ENCODE measurements at places on chromosomes 11 and 22. TPM values are rescaled to one million over a fixed set of nuclear protein-coding genes. Genes with fewer than 3 reads are reported as not detected.

DNA sequence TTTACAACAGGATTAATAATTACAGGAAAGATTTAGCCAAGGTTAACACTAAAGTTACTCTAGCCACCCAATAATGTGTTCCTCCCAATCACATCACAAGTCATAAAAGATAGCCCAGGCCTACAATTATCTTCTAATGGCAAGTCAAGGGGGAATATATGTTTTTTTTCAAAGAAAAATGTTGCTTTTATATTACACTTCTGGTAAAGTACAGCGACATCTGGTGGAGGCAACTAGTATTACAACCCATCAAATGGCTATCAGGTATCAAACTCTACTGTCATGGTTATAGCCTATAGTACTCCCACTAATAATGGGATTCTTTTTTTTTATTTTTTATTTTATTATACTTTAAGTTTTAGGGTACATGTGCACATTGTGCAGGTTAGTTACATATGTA, 71.8 kb downstream of the XRRA1 start:
- H3K4me3 ChIP-seq: no peak overlapping the region
- H3K27ac ChIP-seq: no peak overlapping the region

GRCh38 chr11:108880510-108880909, 215.6 kb downstream of the DDX10 start:
- H3K27ac ChIP-seq: no peak overlapping the region
- H3K27me3 ChIP-seq: no peaks in the 10 kb centered on the region
- no peaks in the 10 kb centered on the region for H3K36me3 ChIP-seq
- H3K4me1 ChIP-seq: peaks cover 4% of the 10 kb centered on the region

DNA sequence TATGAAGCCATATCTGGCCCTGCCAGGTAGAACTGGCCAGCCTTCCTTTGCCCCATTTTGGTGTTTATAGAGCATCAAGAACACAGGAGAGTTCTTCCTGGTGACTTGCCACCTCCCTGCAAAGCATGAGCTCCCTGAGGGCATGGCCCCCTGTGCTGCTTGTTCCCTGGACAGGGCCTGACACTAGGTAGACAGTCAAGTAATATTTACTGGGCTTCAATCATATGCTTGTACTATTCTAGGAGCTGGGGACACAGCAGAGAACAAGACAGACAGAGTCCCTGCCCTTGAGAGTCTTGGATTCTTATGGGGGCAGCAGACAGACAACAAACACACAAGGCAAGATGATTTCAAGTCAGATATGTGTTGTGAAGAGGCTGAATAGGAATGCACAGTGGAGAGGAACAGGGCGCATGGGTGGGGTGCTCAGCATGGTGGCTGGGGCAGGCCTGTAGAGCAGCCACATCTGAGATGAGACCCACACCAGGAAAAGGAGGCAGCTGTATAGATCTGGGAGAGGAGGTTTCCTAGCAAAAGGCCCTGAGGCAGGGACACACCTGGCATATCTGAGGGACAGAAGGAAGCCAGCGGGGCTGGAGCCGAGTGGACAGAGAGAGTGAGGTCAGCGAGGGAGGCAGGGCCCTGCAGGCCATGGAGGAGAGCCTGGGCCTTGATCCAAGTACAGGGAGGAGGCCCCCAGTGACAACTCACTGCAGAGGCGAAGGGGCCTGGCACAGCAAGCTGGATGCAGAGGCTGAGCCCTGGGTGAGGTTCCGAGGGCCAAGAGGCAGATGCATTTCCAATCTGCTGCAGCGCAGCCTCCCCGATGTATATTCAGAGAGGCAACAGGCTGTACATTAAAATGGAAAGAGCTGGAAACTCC, 10.2 kb upstream of the CBX6 start:
- no peaks in the 10 kb centered on the region for H3K36me3 ChIP-seq
- H3K4me1 ChIP-seq: peaks cover 14% of the 10 kb centered on the region
- H3K27ac ChIP-seq: peak overlapping the region; percentile 58
- no peak overlapping the region for H3K4me3 ChIP-seq
- H3K27me3 ChIP-seq: no peaks in the 10 kb centered on the region

- no peak for DNase-seq
- no peaks in the 10 kb centered on the region for H3K36me3 ChIP-seq
- no peaks in the 10 kb centered on the region for H3K4me1 ChIP-seq
- no peaks in the 10 kb centered on the region for H3K27me3 ChIP-seq
- no peak overlapping the region for H3K4me3 ChIP-seq
Observed at GRCh38 chr22:47854251-47854650, 1091.8 kb downstream of the TBC1D22A start.

DNA sequence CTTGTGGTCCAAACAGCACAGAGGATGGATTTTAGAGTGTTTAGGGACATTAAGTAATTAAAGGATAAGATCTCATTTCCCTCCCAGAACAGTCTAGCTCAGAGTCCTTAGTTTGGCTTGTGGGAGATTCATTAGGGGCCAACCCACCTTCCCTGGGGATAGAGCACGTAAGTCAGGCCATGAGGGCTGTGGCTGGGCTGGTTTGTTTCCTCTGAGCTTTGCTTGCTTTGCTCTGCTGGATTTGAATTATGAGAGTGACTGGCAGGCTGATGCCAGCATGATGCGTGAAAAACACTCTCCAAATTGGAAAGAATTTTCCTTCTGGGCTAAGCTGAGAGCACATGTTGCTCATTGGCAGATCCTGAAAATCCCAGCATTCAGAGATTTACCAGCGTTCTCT, 84.7 kb upstream of the HEPHL1 start:
- no peak for DNase-seq
- peaks cover 11% of the 10 kb centered on the region for H3K27me3 ChIP-seq
- no peak overlapping the region for H3K27ac ChIP-seq

- no peaks in the 10 kb centered on the region for H3K27me3 ChIP-seq
- no peaks in the 10 kb centered on the region for H3K4me1 ChIP-seq
- peak; percentile 37 for DNase-seq
- no peak overlapping the region for H3K27ac ChIP-seq
- H3K36me3 ChIP-seq: no peaks in the 10 kb centered on the region
- H3K4me3 ChIP-seq: no peak overlapping the region
Observed at GRCh38 chr11:84906995-84907394, 720.1 kb downstream of the DLG2 start.

DNA sequence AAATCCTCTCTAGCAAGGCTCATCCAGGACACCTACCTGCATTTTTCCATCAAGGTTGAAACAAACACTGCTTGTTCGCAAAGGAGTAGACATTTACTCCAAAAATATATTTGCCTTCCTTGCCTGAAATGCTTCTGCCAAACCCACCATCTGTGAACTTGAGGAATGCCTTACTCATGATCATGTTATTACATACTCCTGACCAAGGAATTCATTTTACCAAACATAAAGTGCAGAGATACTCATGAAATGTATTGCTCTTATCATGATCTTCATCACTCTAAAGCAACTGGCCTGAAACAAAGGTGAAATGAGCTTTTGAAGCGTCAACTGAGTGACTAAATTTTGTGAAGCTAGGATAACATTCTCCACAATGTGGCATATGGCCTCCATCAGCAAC, 243.1 kb upstream of the CCDC179 start:
- no peaks in the 10 kb centered on the region for H3K27me3 ChIP-seq
- DNase-seq: peak; percentile 76
- H3K4me1 ChIP-seq: peaks cover 2% of the 10 kb centered on the region
- H3K4me3 ChIP-seq: no peak overlapping the region
- peak overlapping the region; percentile 35 for H3K27ac ChIP-seq

DNA sequence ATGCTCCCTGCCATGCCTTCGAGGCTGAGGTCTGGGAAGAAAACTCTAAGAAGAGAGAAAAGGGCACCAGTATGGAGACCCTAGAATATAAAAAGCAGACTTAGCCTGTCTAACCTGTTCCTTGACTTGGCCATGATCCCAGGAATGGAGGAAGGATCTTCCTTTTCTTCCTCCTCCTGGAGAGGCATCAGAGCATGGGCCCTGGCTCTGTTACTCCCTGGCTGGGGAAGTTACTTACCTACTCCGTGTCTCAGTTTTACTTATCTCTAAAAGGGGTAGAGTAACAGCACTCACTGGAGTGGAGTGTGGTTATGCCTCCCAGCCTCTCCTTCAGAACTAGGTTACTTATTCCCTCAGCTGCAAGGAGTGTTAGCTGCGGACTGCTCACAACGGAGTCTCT, 55.2 kb upstream of the PHF21A start:
- H3K36me3 ChIP-seq: no peaks in the 10 kb centered on the region
- DNase-seq: no peak
- peaks cover 40% of the 10 kb centered on the region for H3K27me3 ChIP-seq

GRCh38 chr11:116792869-116793771, 1.4 kb upstream of the APOA5 start:
- no peaks in the 10 kb centered on the region for H3K36me3 ChIP-seq
- no peak overlapping the region for H3K27ac ChIP-seq
- DNase-seq: peak; percentile 73
- no peak overlapping the region for H3K4me3 ChIP-seq
- H3K27me3 ChIP-seq: no peaks in the 10 kb centered on the region
- H3K4me1 ChIP-seq: peaks cover 4% of the 10 kb centered on the region

DNA sequence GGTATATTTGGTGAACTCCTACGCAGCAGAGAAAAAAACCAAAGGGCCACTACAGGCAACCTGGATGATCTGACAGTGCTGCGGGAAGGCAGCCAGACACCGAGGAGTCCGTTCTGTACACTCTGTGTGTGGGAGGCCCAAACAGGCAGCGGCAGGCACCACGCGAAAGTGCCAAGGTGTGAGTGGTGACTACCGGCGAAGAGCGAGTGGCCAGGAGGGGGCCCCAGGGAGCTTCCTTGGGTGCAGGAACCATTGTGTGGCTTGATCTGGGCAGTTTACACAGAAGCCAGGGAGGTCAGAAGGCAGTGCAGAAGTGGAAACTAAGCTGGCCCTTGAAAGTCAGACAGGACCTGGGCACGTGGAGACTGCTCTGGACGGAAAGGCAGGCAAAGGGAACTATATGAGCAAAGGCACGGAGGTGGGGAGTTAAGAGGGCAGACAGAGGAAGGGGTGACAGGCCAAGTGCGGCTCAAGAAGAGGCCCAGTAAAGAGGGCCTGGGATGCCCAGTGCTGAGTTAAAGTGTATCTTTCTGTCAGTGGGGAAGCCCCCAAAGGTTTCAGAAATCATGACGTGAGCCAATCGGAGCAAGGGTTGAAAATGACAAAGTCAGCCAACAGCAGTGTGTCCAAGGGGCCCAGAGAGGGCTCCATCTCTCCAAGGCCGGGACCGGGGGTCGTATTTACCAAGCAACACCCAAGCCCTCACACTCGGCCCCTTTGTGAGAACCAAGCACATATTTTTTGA, 10.6 kb downstream of the TMEM184B start:
- H3K4me3 ChIP-seq: no peak overlapping the region
- no peak for DNase-seq
- no peak overlapping the region for H3K27ac ChIP-seq
- no peaks in the 10 kb centered on the region for H3K27me3 ChIP-seq

DNA sequence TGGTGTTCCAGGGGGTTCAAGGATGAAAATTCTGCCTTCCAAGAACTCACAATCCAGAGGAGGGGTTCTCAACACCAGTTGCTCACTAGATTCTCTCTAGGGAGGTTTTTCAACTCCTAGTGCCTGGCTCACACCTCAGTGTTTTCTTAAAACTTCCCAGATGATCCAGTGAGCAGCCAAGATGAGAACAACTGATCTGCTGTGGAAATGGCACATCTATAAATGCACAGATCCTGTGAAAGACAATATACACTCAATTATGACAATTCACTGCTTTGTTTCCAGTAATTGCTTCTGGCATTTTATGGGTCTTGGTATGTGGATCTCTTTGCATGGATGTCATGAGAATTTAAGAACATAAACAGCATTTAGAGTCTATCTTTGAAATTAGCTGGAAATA, 45.2 kb upstream of the PRSS23 start:
- no peaks in the 10 kb centered on the region for H3K27me3 ChIP-seq
- no peaks in the 10 kb centered on the region for H3K36me3 ChIP-seq
- H3K4me1 ChIP-seq: no peaks in the 10 kb centered on the region
- no peak overlapping the region for H3K27ac ChIP-seq
- H3K4me3 ChIP-seq: no peak overlapping the region

DNA sequence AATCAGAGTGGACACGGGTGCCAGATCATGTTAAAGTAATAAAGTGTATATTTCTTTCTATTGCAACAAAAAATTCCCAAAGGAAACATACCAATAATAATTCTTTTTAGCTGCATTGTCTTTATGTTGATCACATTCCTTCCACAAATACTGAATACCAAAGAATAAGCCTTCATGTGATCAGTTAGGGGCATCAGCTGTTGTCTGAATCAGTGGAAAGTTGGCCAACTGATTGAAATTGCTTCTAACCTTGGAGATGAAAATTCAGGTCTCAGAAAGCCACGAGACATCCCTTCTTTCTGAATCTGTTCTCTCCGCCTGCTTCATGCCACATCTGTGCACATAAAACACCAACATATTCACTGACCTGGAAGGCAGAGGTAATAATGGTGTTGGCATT, 785.2 kb downstream of the KCNA4 start:
- H3K27ac ChIP-seq: no peak overlapping the region
- no peak for DNase-seq
- H3K27me3 ChIP-seq: no peaks in the 10 kb centered on the region
- peaks cover 2% of the 10 kb centered on the region for H3K4me1 ChIP-seq

DNA sequence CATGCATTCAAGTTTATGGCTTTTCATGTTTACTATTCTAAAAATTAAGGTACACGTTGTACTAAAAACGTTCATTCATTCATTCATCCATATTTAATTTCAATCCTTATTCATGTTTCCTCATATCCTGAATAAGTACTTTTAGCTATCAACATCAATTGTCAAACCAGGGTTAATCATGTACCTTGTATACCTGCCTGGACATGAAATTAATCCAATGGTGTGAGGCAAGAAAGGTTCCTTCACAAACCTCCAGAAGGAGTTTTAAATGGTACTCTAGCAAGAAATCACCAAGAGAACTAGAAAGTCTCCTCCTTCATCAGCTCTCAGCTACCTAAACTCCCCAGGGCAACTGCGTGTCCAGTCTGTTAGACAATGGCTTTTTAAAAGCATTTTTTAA, 33.4 kb downstream of the TMEM123 start:
- DNase-seq: no peak
- no peaks in the 10 kb centered on the region for H3K4me1 ChIP-seq
- H3K27ac ChIP-seq: no peak overlapping the region
- no peaks in the 10 kb centered on the region for H3K27me3 ChIP-seq

- H3K36me3 ChIP-seq: no peaks in the 10 kb centered on the region
- no peaks in the 10 kb centered on the region for H3K4me1 ChIP-seq
- peaks cover 69% of the 10 kb centered on the region for H3K27me3 ChIP-seq
- H3K4me3 ChIP-seq: no peak overlapping the region
- no peak overlapping the region for H3K27ac ChIP-seq
Observed at GRCh38 chr22:27571463-27572277, 229.9 kb downstream of the MN1 start.

DNA sequence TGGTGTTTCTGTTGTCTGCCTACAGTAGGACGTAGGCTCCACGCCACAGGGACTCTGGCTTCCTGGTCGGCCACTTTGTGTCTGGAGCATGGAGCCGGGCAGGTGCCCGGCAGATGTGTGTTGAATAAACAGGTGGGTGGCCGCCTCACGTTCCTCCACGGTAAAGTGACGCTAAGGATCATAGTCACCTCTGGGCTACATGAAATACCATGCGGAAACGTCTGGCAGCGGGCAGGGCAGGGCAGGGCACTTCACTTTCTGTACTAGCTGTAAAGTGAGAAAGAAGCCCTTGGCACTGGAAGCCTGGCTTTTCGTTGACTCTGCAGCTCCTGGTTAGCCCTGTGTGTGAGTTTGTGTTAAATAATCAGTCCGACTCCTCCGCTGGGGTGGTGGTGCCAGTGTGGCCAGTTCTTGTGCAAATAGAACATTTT, 52.4 kb downstream of the MCM5 start:
- H3K27me3 ChIP-seq: peaks cover 14% of the 10 kb centered on the region
- no peak overlapping the region for H3K4me3 ChIP-seq
- H3K36me3 ChIP-seq: no peaks in the 10 kb centered on the region
- DNase-seq: no peak

PNPLA3 gene
- 3.3 TPM for total RNA-seq

IGLL5 gene
- total RNA-seq: not detected

BACE1-AS gene
- 2.7 TPM for total RNA-seq

GRIK4 gene
- 0.18 TPM for total RNA-seq

CDCA5 gene
- total RNA-seq: 9.1 TPM

MCM5 gene
- 58.6 TPM for total RNA-seq

NNMT gene
- 74.7 TPM for total RNA-seq

Measured in IMR-90 (cell line).